Kidney capillary endothelial cell (primary cell): ENCODE measurements at places on chromosomes 7 and 10.

- no peak for DNase-seq
These were observed 192.6 kb downstream of the CFTR start for GRCh38 chr7:117672453-117672852.

DNA sequence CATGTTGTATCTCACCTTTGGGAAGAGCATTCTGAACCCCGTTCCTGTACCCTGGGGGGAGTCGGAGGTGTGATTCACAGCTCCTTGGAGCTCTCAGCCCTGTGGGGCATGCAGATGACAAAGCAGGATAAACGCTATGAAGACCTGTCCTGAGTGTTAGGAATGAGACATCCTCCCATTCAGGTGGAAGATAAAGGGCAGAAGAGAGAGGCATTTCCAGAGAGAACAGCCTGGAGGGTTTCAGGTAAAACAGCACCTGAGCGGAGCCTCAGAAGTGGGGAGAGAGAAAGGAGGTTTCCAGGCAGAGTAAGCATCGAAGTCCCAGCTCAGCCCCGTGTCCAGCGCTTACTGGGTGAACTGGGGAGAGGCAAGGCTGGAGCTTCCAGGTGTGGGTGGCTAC is 288.9 kb downstream of the KLF6 start:
- no peak for DNase-seq

DNA sequence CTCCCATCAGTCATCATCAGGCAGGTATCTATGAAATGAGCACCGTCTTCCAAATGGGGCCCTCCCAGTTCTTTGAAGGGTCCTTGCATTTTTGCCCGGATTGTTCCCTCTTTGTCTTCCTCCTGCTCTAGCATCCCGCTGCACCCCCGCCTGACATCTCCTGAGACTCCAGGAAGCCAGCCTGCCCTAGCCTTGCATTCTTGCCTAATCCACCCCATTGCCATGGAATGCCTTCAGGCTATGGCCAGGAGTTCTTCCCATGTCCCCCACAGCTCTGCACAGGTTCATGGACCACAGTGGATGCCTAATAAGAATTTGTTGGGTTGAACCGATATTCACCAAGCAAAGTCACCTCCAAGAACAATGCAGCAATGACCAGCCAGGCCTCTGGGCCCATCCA is 62.1 kb downstream of the ZMIZ1 start:
- DNase-seq = no peak

GRCh38 chr7:97845622-97846203 is 26.5 kb downstream of the ASNS start:
- peak; percentile 35 for DNase-seq

DNA sequence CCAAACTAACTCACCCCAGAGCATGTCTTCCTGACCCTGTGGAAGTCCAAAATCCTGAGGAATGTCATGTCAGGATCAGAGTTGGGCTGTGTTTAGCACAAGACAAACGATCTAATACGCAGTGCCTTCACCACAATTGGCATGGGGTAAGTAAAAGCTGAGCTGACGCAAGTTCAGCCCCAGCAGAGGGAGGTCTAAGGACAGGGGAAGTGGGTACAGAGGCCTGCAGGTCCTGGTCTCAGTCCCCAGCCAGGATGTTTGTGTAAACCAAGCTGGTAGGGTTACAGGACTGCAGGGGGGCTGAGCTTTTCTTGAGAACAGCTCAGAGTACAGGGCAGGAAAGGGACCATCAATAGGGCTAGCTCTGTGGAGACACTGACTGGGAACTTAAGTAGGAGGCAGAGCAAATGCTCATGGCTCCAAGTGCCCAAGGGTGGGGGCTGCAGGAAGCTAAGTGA is 5.3 kb upstream of the KCNIP2 start:
- no peak for DNase-seq

DNA sequence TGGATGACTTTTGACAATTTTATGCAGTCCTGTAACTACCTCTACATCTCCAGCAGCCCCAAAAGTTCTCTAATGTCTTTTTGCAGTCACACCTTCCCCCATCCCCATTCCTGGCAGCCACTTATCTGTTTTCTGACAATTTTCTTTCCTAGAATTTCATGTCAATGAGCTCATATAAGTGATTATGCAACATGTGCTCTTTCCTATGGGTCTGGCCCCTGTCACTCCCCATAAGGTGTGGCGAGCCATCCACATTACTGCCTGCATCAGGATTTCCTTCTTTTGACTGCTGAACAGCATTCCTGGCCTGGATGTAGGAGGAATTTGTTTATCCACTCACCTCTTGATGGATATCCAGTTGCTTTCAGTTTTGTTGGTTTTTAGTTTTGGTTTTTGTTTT is 146.7 kb upstream of the MGMT start:
- no peak for DNase-seq

GRCh38 chr10:66924674-66925345 is 1.0 kb upstream of the LRRTM3 start:
- DNase-seq = no peak

- DNase-seq = no peak
These were observed 22.8 kb downstream of the HEPACAM2 start for GRCh38 chr7:93203496-93203895.

GRCh38 chr7:12092499-12093130 is 118.5 kb upstream of the TMEM106B start:
- no peak for DNase-seq

DNA sequence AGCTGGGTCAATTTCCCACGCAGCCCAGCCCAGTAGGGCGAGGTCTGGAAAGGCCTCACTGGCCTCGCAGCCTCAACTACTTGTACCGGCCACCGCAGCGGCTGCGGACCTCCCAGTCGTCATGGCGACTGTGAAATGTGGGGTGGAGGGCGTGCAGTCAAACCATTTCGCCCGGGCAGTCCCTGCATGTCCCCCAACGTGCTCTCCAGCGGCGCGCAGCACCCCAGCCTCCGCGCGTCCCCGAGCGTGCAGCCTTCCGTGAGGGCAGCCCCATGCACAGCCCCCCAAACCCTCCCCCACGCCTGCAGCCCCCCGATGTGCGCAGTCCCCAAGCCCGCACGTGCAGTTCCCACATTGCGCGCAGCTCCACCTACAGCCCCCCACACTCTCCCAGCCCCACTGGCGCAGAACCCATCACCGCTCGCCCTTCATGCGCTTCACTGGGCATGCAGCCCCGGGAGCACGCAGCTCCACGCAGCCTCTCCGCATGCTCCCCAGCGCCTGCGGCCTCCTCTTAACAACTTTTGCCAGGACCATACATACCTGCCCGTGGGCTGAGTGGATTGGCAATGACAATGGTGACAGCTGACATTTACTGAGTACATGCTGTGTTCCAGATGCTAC is 34.5 kb upstream of the SFTPD start:
- no peak for DNase-seq

DNA sequence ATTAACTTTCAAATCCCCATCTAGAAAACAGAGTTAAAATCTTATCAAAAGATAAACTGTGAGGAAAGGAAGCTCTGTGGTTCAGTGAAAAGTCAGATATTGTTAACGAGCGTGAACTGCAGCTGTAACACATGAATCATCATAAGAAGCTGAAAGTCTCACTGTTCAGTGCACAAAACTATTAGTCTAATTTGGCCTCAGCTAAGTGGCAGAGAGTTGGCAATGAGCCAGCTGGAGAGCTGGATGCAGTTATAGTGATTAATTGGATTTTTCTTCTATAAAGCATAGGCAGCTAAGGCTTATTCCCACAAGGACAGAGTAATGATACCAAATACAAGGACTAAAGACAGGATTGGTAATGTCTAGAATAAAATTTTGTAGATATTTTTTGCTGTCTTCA is 101.1 kb upstream of the ABCB5 start:
- DNase-seq = peak; percentile 68

GRCh38 chr7:117993377-117994003 is 120.2 kb upstream of the CTTNBP2 start:
- no peak for DNase-seq

DNA sequence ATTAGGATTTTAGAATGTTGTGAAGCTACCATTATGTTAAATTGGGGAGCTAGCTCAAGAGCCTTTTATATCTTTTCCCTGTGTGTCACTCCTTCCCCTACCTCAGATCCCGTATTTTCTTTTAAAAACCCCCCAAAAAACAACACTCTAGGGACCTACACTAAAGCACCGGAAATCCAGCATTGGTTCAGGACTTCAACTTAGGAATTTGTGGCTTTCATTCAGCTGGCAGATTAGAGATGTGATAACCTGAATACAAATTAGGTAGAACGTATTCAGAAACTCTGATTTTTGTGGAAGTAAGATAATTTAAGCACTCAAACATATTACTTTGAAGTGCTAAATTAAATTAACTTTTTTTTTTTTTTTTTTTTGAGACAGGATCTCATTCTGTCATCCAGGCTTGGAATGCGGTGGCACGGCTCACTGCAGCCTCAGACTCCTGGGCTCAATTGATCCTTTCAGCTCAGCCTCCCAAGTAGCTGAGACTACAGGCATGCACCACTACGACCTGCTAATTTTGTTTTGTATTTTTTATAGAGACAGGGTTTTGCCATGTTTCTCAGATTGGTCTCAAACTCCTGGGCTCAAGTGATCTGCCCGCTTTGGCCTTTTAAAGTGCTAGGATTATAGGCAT is 6.8 kb downstream of the TBC1D12 start:
- no peak for DNase-seq

GRCh38 chr10:1538531-1539061 is 198.7 kb downstream of the ADARB2 start:
- no peak for DNase-seq

GRCh38 chr10:85868627-85869499 is 497.7 kb downstream of the GRID1 start:
- DNase-seq = no peak

- no peak for DNase-seq
These were observed 95.1 kb downstream of the BMPR1A start for GRCh38 chr10:86851328-86852207.

DNA sequence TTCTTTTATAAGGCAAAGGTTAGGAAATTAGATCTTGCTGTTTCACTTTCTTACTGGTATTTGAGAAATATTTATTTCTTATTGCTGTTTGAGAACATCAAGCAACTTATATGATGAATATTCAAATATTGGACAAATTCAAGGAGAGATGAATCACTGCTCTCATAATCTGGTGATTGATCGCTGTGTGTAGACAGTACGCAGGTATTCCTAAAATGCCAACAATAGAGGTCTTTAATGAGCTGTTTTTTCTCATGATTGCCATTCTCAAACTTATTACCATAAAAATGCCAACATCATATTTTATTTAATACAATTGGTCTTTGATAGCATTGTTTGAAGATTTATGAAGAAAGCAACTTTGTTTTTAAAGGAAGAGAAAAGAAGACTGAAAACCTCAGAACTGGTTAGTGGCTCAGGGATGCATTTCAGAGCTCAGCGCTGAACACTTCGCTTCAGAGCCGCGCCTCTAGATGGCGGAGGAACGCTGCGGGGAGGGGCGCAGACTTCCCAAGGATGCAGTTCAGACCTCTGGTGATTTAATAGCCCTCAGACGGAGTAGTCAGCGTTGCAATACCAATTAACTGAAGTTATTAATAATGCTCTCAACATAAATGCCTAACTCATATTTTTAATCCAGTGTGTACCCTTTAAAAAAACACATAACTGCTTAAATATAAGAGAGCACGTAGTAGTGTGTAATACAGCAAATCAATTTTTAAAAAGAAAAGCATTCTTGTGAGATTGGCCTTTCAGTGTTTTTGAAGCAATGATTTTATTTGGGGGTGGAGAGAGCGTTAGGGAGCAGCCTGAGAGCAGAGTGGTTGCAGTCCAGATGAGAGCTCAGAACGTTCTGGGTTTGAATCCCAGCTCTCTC is 38.5 kb upstream of the STEAP4 start:
- peak; percentile 42 for DNase-seq

DNA sequence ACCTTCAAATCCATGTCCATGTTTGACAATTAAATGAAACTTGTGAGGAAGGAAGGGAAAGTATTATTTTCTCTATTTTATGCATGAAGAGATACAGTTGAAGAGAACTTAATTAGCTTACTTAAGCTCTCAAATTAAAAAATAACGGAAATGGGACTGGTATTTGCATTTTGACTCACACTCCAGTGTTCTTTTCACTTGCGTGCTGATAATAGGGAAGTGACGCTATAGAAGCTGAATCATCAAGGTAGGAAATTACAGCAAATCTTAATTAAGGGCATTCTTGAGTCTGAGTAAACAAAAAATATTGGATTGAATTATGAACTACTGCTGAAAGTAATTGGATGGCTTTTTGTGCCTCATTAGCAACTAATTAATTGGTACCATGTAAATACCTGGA is 44.0 kb upstream of the NPVF start:
- no peak for DNase-seq

DNA sequence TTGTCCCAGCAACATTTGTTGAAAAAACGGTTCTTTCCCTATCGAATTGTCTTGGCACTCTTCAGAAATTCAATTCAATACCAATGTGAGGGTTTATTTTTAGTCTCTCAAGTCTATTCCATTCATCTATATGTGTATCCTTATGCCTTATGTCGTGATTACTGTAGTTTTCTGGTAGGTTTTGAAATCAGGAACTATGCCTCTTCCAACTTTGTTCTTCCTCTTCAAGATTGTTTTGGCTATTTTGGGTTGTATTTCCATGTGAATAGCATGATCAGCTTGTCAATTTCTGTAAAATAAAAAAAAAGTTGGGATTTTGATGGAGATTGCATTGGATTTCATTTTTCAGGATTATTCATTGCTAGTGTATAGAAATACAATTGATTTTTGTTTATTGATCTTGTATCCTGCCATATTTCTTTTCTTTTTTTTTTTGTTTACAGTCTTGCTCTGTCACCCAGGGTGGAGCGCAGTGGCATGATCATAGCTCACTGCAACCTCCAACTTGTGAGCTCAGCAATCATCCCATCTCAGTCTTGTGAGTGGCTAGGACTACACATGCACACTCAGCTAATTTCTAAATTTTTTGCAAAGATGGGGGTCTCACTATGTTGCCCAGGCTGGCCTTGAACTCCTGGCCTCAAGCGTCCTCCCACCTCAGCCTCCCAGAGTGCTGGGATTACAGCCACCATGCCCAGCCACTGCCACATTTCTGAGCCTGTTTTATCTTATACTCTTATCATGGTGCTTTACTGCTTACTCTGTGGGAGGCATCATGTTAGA is 46.2 kb upstream of the MKLN1 start:
- DNase-seq = no peak

DNA sequence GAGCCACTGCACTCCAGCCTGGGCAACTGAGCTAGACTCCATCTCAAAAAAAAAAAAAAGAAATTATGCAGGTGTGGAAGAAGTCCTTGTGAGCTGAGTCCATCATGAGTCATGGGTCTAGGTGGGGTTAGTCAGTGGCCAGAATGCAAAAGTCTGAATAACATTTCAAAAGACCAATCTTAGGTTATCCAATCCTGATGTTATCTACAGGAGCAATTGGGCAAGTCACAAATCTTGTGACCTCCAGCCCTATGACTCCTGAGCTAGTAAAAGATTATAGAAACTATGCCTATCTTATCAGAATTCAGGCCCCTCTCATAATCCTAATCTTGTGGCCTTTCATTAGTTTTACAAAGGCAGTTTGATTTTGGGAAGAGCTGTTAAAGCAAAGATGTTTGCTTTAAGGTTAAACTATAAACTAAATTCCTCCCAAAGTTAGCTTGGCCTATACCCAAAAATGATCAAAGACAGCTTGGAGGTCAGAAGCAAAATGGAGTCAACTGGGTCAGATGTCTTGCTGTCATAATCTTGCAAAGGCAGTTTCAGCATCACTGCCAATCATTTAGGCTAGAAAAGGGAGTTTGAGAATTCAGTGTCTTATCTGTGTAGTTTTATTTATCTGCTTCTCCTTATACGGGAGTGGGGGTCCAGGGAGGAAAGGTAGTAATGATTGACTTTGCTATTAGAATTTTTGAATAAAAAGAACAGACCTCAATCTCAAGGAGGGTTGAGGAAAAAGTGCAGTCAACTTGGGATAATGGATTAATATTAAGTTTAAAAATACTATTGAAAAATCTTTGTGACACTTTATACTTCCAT is 71.2 kb upstream of the TRIM24 start:
- DNase-seq = no peak

- DNase-seq = no peak
These were observed 521.5 kb downstream of the PTPRN2 start for GRCh38 chr7:158066085-158066484.
